ENCODE measurements at places on chromosomes 16 and 17.

GRCh38 chr17:21297026-21297520 is 12.6 kb downstream of the MAP2K3 start:
- DNase-seq = no peak

- no peak for DNase-seq
Observed at GRCh38 chr16:19418200-19418599, 517 bp downstream of the TMC5 start.

- peak; percentile 32 for DNase-seq
Observed at GRCh38 chr16:8660841-8661301, 13.5 kb upstream of the ABAT start.

- no peak for DNase-seq
Observed at GRCh38 chr17:4229627-4230541, 33.9 kb downstream of the ANKFY1 start.

DNA sequence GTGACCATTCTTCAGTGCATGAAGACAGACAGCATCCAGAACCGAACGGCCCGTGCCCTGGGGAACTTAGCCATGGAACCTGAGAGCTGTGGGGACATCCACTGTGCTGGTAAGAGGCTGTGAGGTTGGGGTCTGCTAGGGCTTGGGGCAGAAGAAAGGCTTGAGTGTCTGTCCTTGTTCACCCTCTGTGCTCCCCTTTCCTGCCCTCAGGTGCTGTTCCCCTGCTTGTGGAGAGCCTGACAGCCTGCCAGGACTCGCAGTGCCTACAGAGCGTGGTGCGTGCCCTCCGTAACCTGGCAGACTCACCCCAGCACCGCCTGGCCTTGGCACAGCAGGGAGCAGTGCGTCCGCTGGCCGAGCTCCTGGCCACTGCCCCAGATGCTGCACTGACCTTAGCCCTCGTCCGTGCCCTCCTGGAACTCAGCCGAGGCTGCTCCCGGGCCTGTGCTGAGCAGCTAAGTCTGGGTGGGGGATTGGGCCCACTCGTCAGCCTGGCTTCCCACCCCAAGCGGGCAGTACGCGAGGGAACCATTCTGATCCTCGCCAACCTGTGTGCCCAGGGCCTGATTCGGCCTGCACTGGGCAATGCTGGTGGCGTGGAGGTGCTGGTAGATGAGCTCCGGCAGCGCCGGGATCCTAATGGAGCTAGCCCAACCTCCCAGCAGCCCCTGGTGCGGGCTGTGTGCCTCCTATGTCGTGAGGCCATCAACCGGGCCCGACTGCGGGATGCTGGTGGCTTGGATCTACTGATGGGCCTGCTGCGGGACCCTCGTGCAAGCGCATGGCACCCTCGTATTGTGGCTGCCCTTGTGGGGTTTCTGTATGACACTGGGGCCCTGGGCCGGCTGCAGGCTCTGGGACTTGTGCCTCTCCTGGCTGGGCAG is 2.9 kb downstream of the ARMC5 start:
- DNase-seq = no peak

All from GM18507 (cell line).